Activated CD4-positive, CD25-positive, alpha-beta regulatory T cell treated with anti-CD3 and anti-CD28 coated beads, Interleukin-2, amount 50 U/mL, for 16 hours (primary cell): ENCODE measurements at places on chromosomes 2 and 18.

GRCh38 chr2:10449838-10450691 is 1.9 kb upstream of the ODC1 start:
- no peak for DNase-seq

- DNase-seq: no peak
These were observed 364 bp downstream of the STAT1 start for GRCh38 chr2:191013682-191013931.

- DNase-seq: no peak
These were observed 82.9 kb downstream of the MSH2 start for GRCh38 chr2:47485751-47486300.

DNA sequence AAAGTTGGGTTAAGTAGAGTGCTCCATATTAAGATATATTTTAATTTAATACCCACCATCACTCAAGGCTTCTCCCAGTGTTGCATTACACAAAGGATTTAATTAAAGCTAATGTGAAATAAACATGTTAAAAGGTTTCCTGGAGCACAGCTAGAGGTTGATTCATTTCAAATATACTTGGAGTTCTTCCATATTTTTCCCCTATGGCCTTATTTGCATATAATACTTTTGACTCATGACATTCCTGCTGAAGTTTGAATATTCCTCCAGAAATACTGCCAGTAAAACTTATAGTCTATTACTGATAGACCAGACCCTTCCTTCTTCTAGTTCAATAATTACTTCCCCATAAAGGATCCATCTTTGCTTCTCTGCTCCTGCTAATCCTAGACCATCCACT is 227.5 kb downstream of the GULP1 start:
- DNase-seq: no peak

DNA sequence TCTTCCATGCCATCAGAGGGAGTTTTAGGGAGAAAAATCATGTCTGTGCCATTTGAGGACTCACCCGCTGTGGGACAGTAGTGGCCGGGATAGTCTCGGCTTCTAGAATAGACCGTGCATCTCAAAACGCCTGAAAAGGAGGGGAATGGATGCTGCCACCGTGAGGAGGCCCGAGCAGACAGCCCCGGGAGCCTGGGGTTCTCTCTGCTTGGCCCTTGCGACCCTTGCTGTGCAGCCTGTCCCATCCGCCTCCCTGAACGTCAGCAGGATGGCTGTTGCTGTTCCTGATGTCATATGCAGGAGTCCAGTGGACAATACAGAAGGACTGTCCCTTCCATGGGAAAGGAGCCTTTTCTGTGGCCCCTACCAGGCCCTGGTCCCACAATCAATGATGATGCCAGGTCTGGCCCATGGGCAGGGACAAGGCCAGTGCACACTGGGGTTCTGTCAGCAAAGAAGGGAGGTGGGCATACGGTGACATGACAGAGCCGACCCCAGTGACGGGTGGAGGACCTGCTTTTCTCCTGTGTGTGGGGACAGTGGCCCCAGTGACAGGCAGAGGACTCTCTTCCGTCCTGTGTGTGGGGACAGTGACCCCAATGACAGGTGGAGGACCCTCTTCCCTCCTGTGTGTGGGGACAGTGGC is 58.8 kb downstream of the ACKR3 start:
- no peak for DNase-seq

- no peak for DNase-seq
These were observed 41.3 kb downstream of the PARD3B start for GRCh38 chr2:204586444-204587180.
